Thoracic aorta (tissue), 2 donors: ENCODE measurements at places on chromosomes 2 and 18.

GRCh38 chr2:238287737-238288649, at the start of gene PER2:
PER2 (minus strand) TSS chr2:238288610; CDS start chr2:238277936, 10,674 bp downstream.
- DNase-seq = peak; percentile 68
- no peaks in the 10 kb centered on the region for H3K36me3 ChIP-seq
- peaks cover 16% of the 10 kb centered on the region for H3K4me1 ChIP-seq
- peak within 1 kb of the TSS; percentile 99 for H3K27ac ChIP-seq
- no peaks in the 10 kb centered on the region for H3K27me3 ChIP-seq
- peak within 1 kb of the TSS; percentile 92 for H3K4me3 ChIP-seq

- H3K27ac ChIP-seq = no peak overlapping the region
- no peak for DNase-seq
- peaks cover 11% of the 10 kb centered on the region for H3K4me1 ChIP-seq
- no peaks in the 10 kb centered on the region for H3K36me3 ChIP-seq
- no peak overlapping the region for H3K4me3 ChIP-seq
Measured at GRCh38 chr2:10267551-10268465, 34.9 kb upstream of the HPCAL1 start.

DNA sequence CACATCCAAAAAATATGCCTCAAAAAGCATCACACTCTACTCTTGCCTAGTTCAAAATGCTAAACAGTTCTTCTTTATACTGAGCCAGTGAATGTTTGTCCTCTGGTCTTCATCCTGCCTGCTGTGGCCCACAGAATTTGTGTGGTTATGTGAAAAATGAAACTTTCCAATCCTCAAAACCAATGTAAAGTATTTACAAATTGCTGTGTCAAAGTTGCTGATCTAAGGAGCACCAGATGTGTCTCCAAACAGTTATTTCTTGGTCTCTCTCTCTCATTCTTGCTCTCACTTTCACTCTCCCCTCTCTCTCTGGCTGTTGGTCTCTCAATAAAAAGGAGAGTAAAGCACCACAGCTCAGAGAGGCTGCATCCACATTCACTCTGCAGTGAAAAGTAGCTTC, 23.0 kb downstream of the EPHA4 start:
- no peak overlapping the region for H3K27ac ChIP-seq
- H3K27me3 ChIP-seq = no peaks in the 10 kb centered on the region
- DNase-seq = no peak
- no peaks in the 10 kb centered on the region for H3K36me3 ChIP-seq
- peaks cover 2% of the 10 kb centered on the region for H3K4me1 ChIP-seq

GRCh38 chr2:127639111-127639474, 6.9 kb upstream of the GPR17 start:
- H3K27me3 ChIP-seq = no peaks in the 10 kb centered on the region
- DNase-seq = no peak
- H3K4me1 ChIP-seq = peaks cover 44% of the 10 kb centered on the region
- H3K36me3 ChIP-seq = peaks cover 31% of the 10 kb centered on the region
- H3K4me3 ChIP-seq = no peak overlapping the region

GRCh38 chr2:88831792-88832248, 140.3 kb downstream of the RPIA start:
- H3K36me3 ChIP-seq = no peaks in the 10 kb centered on the region
- no peak overlapping the region for H3K27ac ChIP-seq
- no peaks in the 10 kb centered on the region for H3K27me3 ChIP-seq
- DNase-seq = no peak
- H3K4me3 ChIP-seq = no peak overlapping the region
- H3K4me1 ChIP-seq = no peaks in the 10 kb centered on the region

- peak overlapping the region; percentile 97 for H3K27ac ChIP-seq
- no peaks in the 10 kb centered on the region for H3K36me3 ChIP-seq
- H3K27me3 ChIP-seq = no peaks in the 10 kb centered on the region
- peak overlapping the region; percentile 78 for H3K4me3 ChIP-seq
Measured at GRCh38 chr2:64860276-64860885, 128.8 kb upstream of the SLC1A4 start.
